ENCODE measurements at places on chromosomes 6 and 20.

DNA sequence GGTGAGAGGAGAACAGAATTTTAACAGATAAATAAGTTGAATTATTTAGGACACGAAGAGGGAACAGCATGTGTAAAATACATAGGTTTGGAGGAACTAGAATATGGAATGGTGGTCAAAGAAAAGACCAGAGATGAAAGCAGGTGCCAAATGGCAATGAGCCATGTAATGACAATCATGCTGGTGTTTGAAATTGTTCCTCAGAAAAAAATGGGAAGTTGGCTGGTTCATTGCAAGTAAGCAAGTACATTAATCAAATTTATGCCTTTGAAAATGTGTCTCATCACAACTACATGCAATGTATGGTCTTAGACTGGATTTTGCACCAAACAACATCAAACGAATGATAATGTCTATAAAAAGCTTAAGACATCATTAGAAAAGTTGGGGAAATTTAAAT, 83.3 kb downstream of the SPTLC3 start:
- no peak for DNase-seq

DNA sequence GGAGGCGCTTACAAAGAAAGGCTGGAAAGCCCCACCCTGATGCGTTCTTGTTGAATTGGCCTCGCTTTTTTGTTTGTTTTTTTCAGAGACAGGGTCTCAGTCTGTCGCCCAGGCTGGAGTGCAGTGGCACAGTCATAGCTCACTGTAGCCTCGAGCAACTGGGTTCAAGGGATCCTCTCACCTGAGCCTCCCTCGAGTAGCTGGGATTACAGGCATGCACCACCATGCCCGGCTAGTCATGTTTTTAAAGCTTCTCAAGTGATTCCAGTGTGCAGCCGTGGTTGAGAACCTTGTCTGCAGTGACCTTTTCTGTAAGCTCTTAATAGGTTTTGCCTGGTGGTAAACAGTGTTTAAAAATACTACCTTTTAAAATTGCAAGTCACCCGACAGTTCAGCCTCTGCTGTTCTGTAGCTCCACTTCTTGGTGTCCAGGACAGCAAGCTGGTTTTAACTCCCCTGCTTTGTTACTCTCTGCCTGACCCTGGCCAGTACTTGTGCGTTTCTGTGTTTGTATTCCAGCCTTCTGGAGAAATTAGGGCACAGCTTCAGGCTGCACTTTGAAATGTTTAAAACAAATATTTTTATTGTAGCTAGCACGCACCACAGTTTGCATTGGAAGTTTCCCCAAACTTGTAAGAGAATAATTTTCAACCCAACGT, 54.4 kb downstream of the KDM1B start:
- DNase-seq, result no peak

GRCh38 chr6:134020071-134020470, 32.4 kb downstream of the SLC2A12 start:
- no peak for DNase-seq

DNA sequence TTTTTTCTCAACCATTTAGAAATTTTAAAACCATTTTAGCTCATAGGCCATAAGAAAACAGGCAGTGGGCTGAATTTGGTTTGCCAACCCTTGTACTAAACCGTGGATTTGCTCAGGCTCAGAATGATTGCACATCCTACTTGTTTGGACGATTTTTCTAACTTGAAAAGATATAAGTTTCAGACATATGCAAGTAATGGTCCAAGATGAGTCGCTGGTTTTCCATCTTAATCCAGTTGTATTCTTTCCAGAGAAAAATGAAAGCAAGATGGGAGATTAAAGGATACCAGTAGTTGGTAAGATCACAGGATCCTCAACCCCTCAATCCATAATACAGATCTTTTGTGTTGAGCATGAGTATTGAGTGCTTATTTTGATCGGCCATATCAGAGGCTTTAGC, 250.9 kb downstream of the TINAG start:
- no peak for DNase-seq

DNA sequence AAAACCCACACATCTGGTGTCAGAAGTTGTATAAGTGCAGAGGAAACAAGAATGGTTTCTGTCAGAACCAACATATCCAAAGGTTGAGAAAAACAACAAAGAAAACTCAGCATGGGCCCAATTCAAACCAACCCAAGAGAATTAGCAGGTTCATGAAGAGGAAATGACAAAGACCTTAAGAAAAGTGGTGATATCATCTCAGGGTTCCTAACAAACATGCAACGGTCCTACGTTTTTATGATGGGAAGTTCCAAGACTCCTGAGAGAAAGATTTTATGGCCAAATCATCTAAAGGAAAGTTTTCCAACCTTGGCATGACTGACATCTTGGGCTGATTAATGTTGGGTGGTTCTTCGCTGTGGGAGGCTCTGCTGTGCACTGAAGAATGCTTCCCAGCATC, 23.0 kb downstream of the TFB1M start:
- DNase-seq, result no peak

- no peak for DNase-seq
Measured at GRCh38 chr20:63241272-63241671, 5.6 kb downstream of the BIRC7 start.

DNA sequence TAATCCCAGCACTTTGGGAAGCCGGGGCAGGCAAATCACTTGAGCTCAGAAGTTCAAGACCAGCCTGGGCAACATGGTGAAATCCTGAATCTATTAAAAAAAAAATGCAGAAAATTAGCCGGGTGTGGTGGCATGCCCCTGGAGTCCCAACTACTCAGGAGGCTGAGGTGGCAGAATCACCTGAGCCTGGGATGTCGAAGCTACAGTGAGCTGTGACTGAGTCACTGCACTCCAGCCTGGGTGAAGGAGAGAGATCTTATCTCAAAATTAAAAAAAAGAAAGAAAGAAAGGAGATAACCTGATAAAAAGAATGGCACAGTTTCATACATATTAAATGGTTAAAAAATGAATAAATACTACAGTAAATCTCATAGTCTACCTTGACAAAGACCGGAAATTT, 123.6 kb upstream of the TNFAIP3 start:
- DNase-seq, result no peak

DNA sequence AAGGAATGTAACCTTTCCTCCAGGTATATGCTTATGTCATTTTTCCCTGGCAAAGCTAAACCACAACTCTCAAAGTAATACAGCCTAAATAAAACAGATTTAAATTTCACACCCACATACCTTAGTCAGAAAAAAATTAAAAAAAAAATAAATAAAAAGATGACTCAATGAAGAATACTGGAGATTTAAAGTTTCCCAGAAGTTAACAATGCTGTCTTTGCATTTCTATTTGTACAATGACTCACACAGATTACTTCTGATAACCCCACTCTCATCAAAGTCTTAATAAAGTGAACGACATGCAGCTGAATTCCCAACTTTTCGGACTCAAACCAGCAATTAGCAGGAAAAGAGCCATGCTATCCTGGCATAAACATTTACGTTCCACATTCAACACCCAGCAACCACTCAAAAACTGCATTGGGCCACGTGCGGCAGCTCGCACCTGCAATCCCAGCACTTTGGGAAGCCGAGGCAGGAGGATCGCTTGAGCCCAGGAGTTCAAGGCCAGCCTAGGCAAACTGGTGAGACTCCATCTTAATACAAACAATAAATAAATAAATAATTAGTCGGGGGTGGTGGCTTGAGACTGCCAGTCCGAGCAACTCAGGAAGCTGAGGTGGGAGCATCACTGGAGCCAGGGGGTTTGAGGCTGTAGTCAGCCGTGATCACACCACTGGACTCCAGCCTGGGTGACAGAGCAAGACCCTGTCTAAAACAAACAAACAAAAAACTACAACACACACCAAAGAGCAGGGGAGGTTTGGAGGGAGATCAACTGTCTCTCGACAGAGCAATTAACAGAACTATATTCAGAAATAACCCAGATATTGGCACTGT, 130.5 kb downstream of the WDR27 start:
- no peak for DNase-seq

GRCh38 chr6:124674042-124674441, 288.2 kb upstream of the RNF217 start:
- DNase-seq, result no peak

GRCh38 chr20:57991211-57991881, 237.1 kb downstream of the ANKRD60 start:
- no peak for DNase-seq

DNA sequence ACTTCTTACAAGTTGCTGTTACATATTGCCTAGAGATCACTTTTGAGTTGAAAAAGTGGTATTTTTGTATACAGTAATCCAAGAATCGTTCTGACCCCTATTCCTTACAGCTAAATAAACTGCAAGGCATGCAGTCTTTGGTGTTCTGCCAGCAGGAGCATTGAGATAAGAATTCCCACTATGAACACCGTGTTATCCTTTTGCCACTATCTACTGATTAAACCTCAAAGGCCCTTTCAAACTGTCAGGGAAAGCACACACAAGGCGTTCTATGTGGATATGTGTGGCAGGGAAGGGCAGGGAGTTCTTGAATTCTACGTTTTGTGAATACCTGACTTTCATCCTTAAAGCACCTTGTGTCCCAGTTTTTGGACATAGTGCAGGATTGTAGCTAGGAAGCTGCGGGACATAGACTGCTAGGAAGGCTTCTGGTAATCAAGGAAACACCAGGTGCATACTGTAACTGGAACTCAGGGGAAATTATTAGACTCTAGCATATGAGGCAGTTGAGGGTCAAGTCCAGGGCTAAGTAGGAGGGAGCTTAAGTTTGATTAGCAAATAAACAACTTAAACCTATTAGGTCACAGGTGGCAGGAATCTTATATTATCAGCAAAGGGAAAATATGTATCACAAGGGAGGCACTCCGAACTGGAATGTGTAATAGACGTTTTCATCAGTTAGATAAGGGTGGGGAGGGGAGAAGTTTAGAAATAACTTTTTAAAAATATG, 506.6 kb downstream of the RNF144B start:
- DNase-seq, result no peak

- DNase-seq, result no peak
Measured at GRCh38 chr20:37416848-37417616, 71.1 kb downstream of the SRC start.

GRCh38 chr6:169158691-169159090, 95.0 kb downstream of the THBS2 start:
- DNase-seq, result no peak

DNA sequence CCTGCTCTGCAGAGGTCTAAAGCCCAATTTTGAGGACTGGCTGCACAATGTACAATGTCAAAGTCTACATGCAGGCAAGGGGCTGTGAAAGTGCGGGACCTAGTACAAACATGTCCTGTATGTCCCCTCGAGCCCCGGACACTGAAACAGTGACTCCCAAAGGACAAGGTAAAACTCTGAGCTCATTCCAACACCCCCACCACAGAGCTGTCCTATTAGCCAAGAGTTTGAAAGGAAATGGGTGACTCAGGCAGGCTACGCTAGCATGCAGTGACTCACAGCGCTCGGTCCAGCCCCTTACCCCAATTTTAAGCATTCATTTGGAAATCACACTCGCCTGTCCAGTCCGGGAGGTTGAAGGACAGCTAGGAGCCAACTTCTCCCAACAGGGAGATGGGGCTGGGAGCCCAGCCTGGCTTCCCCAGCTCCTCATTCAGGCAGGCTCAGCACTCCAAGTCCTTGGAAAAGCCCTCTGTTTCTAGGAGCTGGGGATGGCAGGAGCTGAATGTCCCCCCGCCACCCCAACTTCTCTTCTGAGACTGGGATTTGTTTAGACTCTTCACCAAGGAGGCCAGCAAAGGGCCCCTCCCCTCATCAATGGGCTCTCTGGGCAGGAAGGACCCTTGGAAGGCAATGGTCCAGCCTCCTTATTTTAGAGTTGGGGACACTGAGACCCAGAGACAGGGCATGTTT, 3.9 kb downstream of the SDC4 start:
- DNase-seq, result no peak

GRCh38 chr6:42688281-42688680, 34.1 kb downstream of the PRPH2 start:
- no peak for DNase-seq

- DNase-seq, result no peak
Measured at GRCh38 chr6:52340603-52340880, 21.4 kb upstream of the PAQR8 start.

GRCh38 chr6:136609873-136610706, 59.9 kb upstream of the MAP7 start:
- no peak for DNase-seq

- no peak for DNase-seq
Measured at GRCh38 chr6:72206606-72207005, 320.3 kb downstream of the RIMS1 start.

GRCh38 chr6:147285087-147285855, 81.1 kb downstream of the STXBP5 start:
- DNase-seq, result no peak

- no peak for DNase-seq
Measured at GRCh38 chr6:167578371-167578901, 248.3 kb upstream of the AFDN start.

GRCh38 chr6:166999145-166999883, at the start of gene CEP43:
Gene CEP43 (plus strand): TSS chr6:166999397. CDS start chr6:166999413, 16 bp downstream.
- peak; percentile 73 for DNase-seq

- DNase-seq, result no peak
Measured at GRCh38 chr6:92944132-92944531, 475.2 kb downstream of the EPHA7 start.
